Heart left ventricle (tissue), 16 donors: ENCODE measurements at places on chromosomes 7 and 10. TPM values are rescaled to one million over a fixed set of nuclear protein-coding genes. Genes with fewer than 3 reads are reported as not detected.

The TDRD1 gene
- polyA plus RNA-seq, result 0.27 TPM

The EBF3 gene
- polyA plus RNA-seq, result 4.3 TPM

The C10orf67 gene
- 1.00 TPM for polyA plus RNA-seq

The MRPL43 gene
- polyA plus RNA-seq, result 113 TPM
